DMS79 treated with DMSO at 0.1 percent for 48 hours (cell line): ENCODE measurements at places on chromosomes 3 and 15.

DNA sequence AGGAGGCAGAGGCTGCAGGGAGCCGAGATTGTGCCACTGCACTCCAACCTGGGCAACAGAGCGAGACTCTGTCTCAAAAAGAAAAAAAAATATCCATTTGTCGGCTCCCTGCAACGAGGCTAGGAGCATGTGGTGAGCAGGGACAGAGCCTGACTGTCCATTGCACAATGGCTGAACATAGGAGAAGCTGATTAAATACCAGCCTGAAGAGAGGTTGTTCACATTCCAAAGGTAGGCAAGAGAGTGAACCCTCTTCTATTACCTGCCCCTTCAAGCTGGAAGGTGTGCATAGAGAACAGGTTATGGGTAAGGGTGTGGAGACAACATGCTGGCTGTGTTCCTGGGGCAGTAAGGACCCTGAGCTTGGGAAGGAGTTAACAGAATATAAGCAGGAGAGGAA lies 78.7 kb downstream of the DAPK2 start:
- no peak for DNase-seq

GRCh38 chr3:189794518-189794917 lies 163.3 kb downstream of the TP63 start:
- peak; percentile 21 for DNase-seq

- DNase-seq = no peak
These were observed 106.3 kb upstream of the MME start for GRCh38 chr3:154973851-154974250.

GRCh38 chr3:133703915-133704314 lies 42.2 kb upstream of the TOPBP1 start:
- DNase-seq = no peak

DNA sequence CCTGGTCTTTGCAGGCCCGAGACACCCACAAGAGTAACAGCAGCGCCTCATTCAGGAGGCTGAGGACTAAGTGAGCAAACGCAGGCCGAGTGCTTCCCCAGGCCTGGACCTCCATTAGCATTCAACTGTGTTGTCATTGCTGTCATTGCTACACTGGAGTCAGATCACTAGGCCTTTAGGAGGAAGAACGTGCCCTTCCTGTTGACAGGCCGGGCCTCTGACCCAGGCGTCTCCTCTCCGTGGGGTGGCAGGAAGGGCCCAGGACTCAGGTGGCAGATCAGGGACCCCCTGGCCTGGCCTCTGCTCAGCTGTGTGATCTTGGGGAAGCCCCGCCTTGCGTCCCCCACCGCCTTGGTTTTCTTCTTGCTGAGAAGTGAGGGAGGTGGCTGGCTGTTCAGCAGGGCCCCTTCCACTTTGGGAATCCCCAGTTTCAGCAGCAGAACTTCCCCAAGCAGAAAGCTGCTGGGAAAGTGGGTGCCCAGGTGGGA lies 19.1 kb downstream of the ZDHHC19 start:
- DNase-seq = no peak

DNA sequence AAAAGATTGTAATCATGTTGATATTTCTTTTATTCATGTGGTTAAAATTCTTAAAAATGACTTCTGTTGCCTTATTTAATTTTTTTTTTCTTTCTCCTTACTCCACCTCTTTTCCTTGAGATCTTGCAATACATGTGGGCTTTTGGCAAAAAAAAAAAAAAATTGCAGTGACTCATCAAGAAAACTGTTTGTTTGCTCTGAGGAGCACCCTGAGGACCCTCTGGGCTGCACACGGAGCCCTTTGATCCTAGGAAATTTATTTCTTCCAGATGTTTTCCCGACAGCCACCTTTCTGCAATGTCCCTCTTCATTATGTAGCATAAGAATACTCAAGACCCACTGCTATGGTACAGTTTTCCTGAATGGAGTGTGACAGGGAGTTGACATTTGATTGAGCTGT lies 371.7 kb downstream of the ZBTB20 start:
- no peak for DNase-seq

GRCh38 chr3:150165396-150166094 lies 194.8 kb upstream of the PFN2 start:
- no peak for DNase-seq

- no peak for DNase-seq
These were observed 30.3 kb downstream of the CPN2 start for GRCh38 chr3:194320744-194321243.

DNA sequence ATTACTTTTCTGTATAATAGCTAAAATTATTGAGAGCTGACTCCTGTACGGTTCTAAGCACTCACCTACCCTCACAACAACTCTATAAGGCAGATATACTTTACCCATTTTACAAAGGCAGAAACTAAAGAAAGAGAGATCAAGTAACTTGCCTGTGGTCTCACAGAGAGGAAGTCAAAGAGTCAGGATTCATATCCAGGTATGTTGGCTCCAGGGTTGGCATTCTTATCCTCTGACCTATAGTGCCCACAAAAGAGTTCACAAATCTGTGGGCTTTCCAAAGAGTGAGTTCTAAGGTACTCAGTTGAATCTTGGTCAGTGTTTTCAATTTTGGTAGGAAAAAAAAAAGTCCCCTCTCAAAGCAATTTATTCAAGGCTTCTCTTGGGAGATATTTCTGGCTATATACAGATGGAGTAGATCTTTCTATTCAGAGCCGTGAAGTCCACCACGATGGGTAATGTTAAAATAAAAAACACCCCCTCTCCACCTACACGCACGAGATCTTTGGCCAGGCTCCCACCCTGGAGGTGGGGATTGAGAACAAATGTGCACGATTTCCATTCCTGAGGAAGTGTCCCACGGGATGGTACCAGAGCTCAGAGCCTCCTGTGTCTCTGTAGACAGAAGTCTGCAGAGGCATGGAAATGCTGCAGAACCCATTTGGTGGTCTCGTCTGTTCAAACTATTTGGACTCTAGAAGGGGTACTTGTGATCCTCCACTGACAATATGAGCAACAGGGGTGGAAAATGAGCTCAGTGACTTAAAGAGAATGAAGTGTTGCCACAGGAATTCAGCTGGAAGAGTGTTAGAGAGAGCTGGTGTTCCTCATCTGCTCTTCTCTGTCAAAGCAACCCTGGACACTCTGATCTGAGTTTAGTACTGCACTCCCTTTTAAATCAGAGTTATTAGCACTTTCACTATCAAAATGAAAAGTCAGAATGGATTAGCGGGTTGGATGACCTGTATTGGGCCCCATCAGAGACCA lies 212.1 kb upstream of the EIF1B start:
- no peak for DNase-seq

DNA sequence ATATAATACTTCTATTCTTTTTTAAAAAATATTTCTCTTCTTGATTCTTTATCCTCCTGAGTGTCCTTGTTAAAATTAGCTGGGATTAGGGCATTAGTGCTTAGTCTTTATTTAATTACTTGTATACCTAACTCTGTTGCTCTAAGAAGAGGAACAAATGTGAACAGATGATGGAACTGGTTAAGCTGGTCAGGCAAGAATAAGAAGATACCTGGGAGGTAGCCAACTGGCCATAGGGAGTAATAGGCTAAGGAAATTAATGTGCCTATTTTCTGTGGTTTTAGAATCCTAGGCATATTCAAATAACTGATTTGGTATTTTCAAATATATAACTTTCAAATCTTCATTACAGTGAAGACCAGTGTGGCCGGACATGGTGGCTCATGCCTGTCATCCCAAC lies 54.4 kb downstream of the EIF3J start:
- no peak for DNase-seq

DNA sequence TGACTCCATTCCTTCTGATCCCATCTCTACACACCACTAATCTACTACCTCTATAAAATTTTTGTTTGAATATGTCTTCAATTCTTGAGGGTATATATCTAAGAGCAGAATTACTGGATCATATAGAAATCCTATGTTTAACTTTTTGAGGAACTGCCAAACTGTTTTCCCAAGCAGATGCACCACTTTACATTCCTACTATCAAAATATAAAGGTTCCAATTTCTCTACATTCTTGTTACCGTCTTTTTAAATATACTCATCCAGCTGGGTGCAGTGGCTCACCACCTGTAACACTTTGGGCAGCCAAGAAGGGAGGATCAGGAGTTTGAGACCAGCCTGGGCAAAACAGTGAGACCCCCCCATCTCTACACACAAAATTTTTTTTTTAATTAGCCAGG lies 268.0 kb downstream of the SCAPER start:
- no peak for DNase-seq

DNA sequence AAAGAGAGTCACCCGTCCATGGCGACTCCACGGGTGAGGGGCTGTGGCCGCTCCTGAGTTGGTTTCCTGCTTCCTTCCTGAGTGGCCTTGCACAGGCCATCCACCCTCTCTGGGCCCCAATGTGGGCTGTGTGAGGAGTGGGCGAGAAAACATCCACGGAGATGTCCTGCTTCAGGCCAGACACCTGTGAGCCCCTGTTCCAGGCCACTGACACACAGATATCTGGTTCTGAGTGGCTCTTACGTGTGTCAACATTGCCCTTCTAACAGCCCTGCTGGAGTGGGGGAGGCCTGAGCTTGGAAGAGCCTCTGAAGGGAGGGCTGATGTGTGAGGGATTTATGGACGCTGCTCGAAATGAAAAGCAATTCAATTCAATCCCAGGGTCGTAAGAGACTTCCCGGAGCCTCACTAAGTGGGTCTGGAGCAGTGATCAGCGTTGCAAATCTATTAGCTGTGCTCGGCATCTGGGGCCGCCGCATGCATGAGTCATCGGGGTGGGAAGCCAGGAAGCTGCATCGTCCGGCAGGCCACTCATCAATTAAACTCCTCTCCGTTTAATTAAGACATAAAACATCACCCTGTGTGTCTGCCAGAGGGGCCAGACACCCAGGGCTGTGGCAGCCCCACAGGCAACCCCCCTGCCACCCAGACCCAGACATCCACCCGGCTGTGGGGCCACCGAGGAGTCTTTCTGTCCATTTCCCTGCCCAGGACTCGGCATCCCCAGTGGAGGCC lies 20.0 kb upstream of the PRR23E start:
- peak; percentile 83 for DNase-seq

DNA sequence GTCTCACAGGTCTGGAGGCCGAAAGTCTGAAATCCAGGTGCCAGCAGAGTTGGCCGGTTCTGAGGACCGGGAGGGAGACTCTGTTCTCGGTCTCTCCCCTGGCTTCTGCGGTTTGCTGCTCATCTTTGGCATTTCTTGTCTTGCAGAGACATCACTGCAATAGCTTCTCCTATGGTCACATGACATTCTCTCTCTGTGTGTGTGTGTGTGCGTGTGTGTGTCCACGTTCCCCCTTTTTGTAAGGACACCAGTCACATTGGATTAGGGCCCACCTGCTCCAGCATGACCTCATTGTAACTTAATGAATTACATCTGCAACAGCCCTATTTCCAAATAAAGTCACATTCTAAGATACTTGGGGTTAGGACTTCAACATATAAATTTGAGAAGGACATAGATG lies 12.4 kb upstream of the ATP10A start:
- DNase-seq = no peak

DNA sequence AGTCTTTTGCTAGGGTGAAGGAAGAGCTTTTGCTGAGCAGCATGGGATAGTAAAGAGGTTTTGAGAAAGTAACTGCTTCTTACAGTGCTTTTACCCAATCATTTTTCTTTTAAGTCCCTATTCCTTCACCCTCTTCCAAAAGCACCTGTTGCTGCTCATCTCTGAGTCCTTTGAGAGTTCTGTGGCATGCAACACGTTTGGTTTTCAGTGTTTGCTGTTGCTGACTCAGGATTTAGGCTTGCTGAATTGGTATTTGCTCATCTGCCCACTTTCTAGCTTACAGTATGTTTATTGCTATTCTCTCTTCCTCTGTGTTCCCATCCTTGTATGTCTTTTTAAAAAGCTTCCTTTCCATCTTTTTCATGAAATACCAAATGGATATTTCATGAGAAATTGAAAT lies 55.9 kb upstream of the THRB start:
- DNase-seq = no peak

DNA sequence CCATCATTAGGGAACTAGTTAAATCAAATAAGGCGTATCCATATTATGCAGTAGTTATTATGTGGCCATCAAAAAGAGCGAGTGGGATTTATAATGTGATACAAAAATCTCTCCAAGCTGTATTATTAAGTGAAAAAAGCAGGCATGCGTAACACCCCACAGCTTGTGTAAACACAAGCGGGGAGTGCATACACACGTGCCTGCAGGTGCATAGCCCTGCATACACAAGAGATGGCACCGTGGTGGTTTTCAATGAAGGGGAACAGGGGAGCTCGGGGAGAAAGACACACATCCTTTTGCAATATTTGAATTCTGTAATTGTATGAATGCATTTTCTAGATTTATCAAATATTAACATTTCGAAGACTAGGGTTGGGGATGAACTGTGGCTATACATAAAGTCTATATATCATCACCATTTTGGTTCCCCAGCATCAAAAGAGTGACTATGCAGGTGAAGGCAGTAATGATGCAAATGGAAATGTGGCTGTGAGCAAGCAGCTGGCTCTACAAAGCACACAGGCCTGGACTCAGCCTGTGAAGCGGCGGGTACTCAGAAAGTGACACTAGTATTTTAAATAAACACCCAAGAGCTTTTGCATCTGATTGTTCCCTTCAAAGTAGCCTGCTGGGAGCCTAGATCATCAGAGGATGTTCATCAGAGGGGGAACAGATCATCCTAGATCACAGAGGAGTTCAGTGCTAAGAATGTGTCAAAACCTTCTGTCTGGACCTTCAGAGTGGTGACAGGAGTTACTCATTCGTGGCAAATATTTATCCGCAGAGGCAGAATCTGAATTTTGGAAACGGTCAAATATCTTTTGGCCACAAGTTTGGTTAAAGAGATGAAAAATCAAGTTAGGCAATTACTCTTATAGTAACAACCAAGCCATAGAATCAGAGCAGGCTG lies 9.4 kb upstream of the KIF7 start:
- DNase-seq = peak; percentile 32

DNA sequence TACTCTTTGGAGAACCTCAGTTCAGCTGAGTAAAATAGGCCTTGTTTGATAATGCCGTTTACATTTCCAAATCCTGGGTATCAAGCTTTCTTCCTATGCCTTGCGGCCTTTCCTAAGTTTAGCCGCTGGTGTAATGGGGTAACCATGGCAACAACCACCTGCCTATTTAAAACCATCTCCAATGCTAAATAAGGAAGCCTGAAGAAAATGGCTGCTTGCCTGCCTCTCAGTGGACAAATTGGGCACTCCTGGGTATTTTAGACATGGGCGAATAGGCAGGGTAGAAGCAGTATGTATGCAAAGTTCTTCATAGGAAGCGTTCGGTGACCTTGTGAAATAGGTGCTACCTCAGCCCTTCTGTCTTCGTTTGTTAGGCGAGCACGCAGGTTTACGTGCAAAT lies 122.7 kb downstream of the DGKG start:
- DNase-seq = no peak

GRCh38 chr3:133464573-133464972 lies 64.7 kb downstream of the BFSP2 start:
- DNase-seq = no peak

- no peak for DNase-seq
These were observed 78.3 kb downstream of the LRRK1 start for GRCh38 chr15:100997442-100997841.

DNA sequence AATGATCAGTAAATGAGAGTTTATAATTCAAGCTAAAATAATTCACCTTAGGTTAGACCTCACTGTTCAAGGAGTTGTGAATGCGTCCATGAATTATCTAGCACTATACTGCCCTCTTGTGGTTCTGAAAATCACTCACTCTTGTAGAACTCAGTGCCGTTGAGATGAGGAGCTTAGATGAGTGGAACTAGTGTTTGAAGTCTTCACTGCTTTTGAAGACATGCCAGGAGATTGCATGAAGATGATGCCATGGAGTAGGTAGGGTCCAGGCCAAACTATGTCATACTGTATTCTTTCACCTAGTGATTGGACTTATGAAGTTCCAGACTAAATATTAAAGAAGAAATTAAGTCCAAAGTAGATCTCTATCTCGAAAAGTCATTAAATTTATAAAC lies 28.8 kb downstream of the LYSMD4 start:
- DNase-seq = peak; percentile 52

GRCh38 chr3:51581524-51581923 lies 43.0 kb downstream of the RAD54L2 start:
- DNase-seq = no peak
